ENCODE measurements at places on chromosomes 3 and 15.

DNA sequence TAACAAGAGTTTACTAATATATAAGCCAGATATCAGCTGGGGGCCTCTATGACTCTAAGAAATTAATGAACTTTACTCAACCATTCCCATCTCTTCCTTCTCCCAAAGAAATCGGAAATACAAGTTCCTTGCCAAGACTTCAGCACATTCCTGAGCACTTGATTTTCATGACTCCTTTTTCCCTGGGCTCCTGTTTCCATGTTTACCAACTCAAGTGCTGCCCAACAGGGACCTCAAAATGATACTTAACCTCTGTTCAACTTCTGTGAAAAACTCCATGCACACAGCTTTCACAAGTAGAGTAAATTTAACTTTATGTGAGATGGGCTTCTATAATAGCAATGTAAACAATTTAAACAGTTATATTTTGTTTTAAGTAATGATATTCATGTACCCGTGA lies 315.8 kb upstream of the CDIN1 start:
- no peak overlapping the region for H3K4me3 ChIP-seq
- no peak for DNase-seq
- H3K36me3 ChIP-seq: no peaks in the 10 kb centered on the region
- no peak overlapping the region for H3K27ac ChIP-seq
- H3K27me3 ChIP-seq: no peaks in the 10 kb centered on the region
- no peaks in the 10 kb centered on the region for H3K4me1 ChIP-seq

DNA sequence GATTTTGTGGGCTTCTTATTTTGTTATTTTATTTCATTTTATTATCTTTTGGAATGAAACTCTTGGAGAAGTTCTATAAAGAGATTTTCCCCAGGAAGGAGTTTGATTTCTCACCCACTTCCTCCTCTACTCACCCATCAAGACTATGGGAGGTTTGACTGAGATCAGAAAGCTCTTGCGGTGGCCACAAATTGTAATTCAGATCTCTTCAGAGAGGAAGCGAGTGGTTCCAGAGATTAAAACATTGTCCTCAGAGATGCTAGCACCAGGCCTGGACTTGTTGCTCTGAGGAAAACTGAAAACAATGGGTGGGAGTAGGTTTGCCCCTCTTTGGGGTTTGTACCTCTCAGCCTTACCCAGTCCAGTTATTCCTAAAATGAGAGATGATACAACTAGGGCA lies 8.1 kb upstream of the MUC13 start:
- H3K4me3 ChIP-seq: no peak overlapping the region
- DNase-seq: no peak
- no peaks in the 10 kb centered on the region for H3K4me1 ChIP-seq

DNA sequence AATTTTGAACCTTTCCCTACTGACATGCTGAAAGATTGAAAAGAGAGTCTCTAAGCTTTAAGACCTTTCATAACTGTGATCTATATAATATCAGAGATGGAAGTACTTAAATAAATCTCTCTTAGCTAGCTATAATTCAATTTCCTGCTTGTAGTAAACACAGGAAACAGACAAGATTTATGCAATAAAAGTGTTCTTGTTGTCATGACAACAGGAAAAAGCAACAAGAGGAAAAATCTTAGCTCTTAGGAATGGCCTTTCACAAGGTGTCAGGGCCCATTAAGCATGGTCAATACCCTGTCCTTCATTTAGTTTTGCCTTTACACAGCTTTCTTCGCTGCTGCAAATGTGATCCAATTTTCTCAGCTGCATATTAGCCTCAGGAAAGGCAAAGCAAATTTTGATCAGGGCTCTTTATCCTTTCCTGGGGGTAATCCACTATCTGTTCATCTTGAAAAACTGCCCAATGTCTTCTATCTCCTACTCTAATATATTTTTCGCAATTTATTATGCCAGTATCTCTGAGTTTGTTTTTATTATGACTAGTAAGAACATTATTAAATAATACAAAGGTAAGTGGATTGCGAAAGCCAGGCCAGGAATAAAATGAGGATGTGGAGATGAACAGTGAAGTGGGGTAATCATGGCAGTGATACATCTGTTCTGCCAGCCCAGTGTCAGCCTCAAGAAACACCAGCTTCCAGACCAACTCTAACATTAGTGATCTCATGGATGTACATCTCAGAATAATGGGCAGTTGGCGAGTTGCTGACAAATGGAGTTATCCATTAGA lies 28.7 kb downstream of the SIDT1 start:
- H3K4me1 ChIP-seq: peaks cover 25% of the 10 kb centered on the region
- no peaks in the 10 kb centered on the region for H3K27me3 ChIP-seq
- H3K36me3 ChIP-seq: peaks cover 8% of the 10 kb centered on the region
- H3K27ac ChIP-seq: peak overlapping the region; percentile 15
- H3K4me3 ChIP-seq: no peak overlapping the region

DNA sequence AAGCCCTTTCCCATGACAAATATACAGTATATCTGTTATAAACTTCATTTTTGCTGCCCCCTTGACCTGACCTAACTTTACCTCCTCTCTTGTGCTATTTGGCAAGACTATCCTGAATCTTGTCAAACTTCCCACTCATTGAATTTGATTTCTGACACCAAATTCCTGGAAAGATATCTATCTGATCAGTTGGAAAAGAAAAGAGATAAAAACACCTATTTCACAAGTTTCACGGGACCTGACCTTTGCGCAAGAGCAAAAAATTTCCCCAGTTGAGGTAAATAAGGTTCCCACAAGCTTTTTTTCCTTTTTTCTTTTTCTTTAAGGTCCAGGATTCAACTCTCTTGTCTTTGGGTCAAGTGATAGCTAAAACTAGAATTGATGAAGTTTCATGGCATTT lies 189.2 kb upstream of the LPP start:
- peaks cover 15% of the 10 kb centered on the region for H3K27me3 ChIP-seq
- H3K4me1 ChIP-seq: peaks cover 23% of the 10 kb centered on the region
- no peaks in the 10 kb centered on the region for H3K36me3 ChIP-seq

DNA sequence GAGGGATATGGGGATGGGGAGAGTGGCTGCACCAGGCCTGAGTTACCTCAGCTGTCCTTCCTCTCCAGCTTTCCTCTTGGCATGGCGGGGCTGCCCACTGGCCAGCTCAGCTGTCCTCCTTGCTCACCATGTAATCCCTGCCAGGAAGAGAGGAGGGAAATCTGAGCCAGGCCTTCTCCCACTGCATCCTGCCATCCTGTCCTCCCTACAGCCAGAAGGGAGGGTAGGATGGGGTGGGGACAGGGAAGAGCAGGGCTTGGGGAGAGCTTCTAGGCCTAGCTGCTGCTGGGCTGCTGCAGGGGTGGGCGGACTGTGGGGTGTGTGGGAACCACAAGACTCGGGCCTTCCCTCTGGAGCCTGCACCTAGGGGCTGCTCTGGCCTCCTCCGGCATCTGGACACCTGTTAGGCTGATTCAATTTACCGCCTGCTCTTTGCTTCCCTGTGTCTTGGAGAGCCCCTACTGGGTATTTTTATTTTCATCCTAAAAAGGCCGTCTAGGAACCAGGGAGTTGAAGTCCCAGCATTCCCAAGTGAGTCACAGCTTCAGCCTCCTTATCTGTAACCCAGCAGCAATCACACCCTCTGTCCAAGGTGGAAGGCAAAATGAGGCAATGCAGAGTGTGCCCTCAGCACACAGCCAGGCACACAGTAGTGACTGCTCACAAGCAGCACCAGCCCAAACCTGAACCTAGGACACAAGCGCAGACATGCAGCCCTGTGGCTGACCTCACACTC lies 13.1 kb upstream of the KY start:
- H3K36me3 ChIP-seq: peaks cover 8% of the 10 kb centered on the region
- H3K27me3 ChIP-seq: no peaks in the 10 kb centered on the region
- H3K4me3 ChIP-seq: no peak overlapping the region
- H3K4me1 ChIP-seq: no peaks in the 10 kb centered on the region
- no peak for DNase-seq

GRCh38 chr3:115019900-115020299 lies 127.2 kb downstream of the ZBTB20 start:
- no peak for DNase-seq
- H3K4me1 ChIP-seq: peaks cover 31% of the 10 kb centered on the region
- H3K4me3 ChIP-seq: no peak overlapping the region
- H3K27me3 ChIP-seq: no peaks in the 10 kb centered on the region
- H3K36me3 ChIP-seq: peaks cover 10% of the 10 kb centered on the region

DNA sequence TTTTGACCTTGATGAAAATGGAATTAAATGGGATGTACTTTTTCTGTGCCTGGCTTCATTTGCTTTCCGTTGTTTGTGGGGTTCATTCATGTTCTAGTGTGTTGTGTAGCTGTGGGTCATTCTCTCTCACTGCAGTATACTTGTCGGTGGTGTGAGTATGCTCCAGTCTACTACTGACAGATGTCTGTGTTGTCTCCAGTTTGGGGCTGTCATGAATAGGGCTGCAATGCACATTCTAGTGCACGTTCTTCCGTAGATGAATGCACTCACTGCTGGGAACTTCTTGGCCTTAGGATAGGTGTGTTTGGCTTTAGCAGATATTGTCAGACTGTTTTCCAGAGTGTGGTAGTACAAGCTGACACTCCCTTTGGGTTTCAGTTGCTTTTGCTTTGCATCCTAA lies 1.7 kb upstream of the SLC6A20 start:
- H3K4me1 ChIP-seq: peaks cover 20% of the 10 kb centered on the region
- H3K27ac ChIP-seq: no peak overlapping the region
- H3K36me3 ChIP-seq: no peaks in the 10 kb centered on the region
- peaks cover 53% of the 10 kb centered on the region for H3K27me3 ChIP-seq

DNA sequence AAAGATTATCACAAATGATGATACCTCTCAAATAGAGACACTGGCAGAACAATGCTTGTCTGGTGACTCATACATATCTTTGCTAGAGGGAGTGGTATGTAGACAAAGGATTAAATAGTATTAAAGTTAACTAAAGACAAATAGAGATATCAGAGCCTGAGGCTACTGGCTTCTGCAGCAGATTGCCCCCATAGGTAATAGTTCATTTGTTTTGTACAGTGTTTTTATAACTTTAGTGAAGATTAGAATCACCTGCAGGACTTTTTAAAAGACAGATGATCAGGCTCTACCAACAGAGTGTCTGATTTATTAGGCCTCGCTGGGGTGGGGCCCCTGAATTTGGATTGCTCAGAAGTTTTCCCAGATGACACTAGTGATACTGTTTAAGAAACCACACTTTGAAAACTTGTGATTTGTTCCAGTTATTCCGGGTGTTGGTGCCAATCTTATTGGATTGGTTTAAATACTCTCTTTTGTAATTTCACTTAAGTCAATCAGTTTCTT lies 96.4 kb downstream of the NAALADL2 start:
- no peak for DNase-seq
- no peak overlapping the region for H3K4me3 ChIP-seq
- no peaks in the 10 kb centered on the region for H3K4me1 ChIP-seq
- H3K36me3 ChIP-seq: no peaks in the 10 kb centered on the region

DNA sequence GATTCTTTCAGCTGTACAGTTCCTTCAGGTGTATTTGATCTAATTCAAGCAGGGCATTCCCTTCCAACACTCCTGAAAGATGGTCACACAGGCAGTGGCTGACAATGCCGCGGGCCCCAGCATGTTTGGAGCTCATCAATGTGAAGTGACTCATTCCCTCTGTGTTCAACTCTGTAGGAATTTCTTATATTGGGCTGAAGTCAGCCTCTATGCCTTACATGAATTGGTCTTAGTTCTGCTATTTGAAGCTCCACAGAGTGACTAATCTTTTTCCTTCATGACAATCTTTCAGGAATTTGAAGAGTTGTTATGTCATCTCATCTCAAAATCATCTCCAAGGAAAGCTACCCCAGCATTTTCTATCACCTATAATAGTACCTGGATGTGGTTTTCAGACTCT lies 142.5 kb upstream of the C2CD4B start:
- H3K4me3 ChIP-seq: no peak overlapping the region
- no peak overlapping the region for H3K27ac ChIP-seq
- peaks cover 6% of the 10 kb centered on the region for H3K4me1 ChIP-seq
- peaks cover 15% of the 10 kb centered on the region for H3K27me3 ChIP-seq

DNA sequence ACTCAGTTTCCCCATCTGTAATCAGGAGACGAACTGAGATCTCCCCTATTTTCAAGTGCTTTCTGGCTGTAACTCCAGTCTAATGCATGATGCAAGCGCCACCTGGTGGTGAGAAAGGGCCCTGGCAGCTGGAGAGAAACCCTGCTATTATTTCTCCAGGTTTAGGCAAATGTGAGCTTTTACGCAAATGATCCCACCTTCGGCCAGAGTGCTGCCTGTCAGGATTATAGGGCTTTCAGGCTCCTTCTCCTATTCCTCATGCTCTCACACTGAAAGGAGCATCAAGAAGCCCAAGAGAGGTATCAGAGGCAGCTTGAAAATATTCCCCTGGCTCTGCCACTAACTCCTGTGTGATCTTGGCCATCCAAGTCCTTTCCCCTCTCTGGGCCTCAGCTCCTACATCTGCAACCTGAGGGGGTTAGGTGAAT lies 93.9 kb upstream of the RASGRF1 start:
- H3K27ac ChIP-seq: no peak overlapping the region
- H3K4me1 ChIP-seq: peaks cover 4% of the 10 kb centered on the region
- peaks cover 18% of the 10 kb centered on the region for H3K27me3 ChIP-seq
- H3K4me3 ChIP-seq: no peak overlapping the region
- H3K36me3 ChIP-seq: no peaks in the 10 kb centered on the region

GRCh38 chr15:57220205-57220604 lies 156.1 kb upstream of the CGNL1 start:
- no peaks in the 10 kb centered on the region for H3K27me3 ChIP-seq
- no peak for DNase-seq
- H3K4me3 ChIP-seq: no peak overlapping the region

DNA sequence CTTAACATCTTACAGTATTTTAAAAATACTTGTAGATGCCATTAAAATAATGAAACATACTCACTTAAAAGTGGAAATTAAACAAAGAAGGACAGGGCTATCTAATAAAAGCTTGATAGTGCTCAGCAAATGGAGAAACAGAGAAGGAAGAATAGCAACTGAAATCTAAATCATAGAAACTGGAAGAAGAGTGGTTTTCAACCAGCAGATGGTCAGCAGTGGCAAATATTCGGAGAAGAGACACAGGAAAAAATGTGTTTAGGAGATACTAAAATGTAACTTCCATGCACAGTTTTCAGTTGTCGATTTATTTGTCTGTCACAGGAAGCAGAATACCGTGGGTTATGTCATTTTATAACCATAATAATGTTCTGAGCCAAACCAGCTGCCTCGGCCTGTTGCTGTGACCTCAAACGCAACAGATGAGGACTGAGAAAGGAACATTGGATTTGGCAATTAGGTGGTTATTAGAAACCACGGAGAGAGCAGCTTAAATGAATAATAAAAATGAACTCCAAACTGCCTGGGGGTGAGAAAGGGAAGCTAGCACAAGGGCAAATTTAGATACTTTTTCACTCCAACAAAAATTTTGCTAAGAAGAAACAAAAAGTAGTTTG lies 246.6 kb upstream of the KCNMB2 start:
- H3K4me3 ChIP-seq: no peak overlapping the region
- H3K27me3 ChIP-seq: peaks cover 3% of the 10 kb centered on the region
- no peaks in the 10 kb centered on the region for H3K4me1 ChIP-seq
- no peak overlapping the region for H3K27ac ChIP-seq
